Right ventricle myocardium superior (tissue), 1 donor: ENCODE measurements at places on chromosomes 11 and 22.

DNA sequence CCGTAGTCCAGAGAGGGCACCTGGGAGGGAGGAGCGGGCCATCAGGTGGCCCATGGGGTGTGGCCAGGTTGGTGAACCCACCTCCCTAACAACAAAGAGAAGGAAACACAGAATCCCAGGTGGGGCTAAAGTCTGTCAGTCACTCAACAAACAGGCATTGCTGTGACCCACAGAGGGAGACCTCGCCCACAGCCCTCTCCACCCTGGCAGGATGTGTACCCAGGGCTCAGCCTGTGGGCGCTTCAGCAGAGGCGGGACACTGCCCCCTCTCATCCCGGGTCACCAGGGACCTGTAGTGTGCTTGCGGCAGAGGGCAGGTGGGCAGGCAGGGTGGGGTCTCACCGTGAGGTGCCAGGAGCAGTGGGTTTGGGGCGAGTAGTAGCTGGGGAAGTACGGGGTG is 25.1 kb downstream of the TMPRSS6 start:
- no peak for DNase-seq

GRCh38 chr11:70572974-70573260 is 174.6 kb downstream of the CTTN start:
- peak; percentile 17 for DNase-seq

GRCh38 chr11:119796363-119797060 is 67.5 kb upstream of the NECTIN1 start:
- DNase-seq = no peak

GRCh38 chr11:83511646-83512045 is 225.5 kb upstream of the CCDC90B start:
- DNase-seq = no peak
